ENCODE measurements at places on chromosomes 3 and 15. TPM values are rescaled to one million over a fixed set of nuclear protein-coding genes. Genes with fewer than 3 reads are reported as not detected.

The WDR93 gene
- total RNA-seq, result 1.6 TPM

The ITIH1 gene
- 0.41 TPM for total RNA-seq

The TP63 gene
- 2.9 TPM for total RNA-seq

The CELSR3 gene
- 0.70 TPM for total RNA-seq

The SPSB4 gene
- 10.9 TPM for total RNA-seq

The GHRL gene
- 3.6 TPM for total RNA-seq

The CCDC14 gene
- 76.3 TPM for total RNA-seq

The TMCO5A gene
- not detected for total RNA-seq

The SUSD5 gene
- 4.4 TPM for total RNA-seq

The OXTR gene
- total RNA-seq, result 1.1 TPM

The KLHL40 gene
- total RNA-seq, result 38.8 TPM

The PPP1R14D gene
- total RNA-seq, result not detected

The CCR9 gene
- total RNA-seq, result 0.18 TPM

The KBTBD13 gene
- 1.2 TPM for total RNA-seq

The TATDN2 gene
- 29.3 TPM for total RNA-seq

The FHIT gene
- total RNA-seq, result 19.4 TPM

The CCDC13 gene
- total RNA-seq, result 2.0 TPM

The HIGD2B gene
- total RNA-seq, result not detected

The FBXO40 gene
- 1.5 TPM for total RNA-seq

The CISH gene
- total RNA-seq, result 36.6 TPM

The FES gene
- total RNA-seq, result 52.4 TPM

The NR2C2 gene
- 59.0 TPM for total RNA-seq

The FOXB1 gene
- total RNA-seq, result not detected

The HYKK gene
- total RNA-seq, result 8.8 TPM

The GNAT1 gene
- total RNA-seq, result not detected

The HGD gene
- total RNA-seq, result 38.9 TPM

The MST1 gene
- 47.9 TPM for total RNA-seq

The RTP4 gene
- total RNA-seq, result 1.7 TPM

The CHRNA7 gene
- total RNA-seq, result 5.0 TPM

The PRSS50 gene
- 0.99 TPM for total RNA-seq

The PPP4R2 gene
- total RNA-seq, result 60.4 TPM

The NR1D2 gene
- total RNA-seq, result 40.4 TPM

The ETV5 gene
- total RNA-seq, result 24.5 TPM

The ZFYVE19 gene
- 26.6 TPM for total RNA-seq

The PPM1L gene
- 17.7 TPM for total RNA-seq

The ZNF80 gene
- total RNA-seq, result 0.06 TPM

Measured in metanephros (tissue), 2 donors.